ENCODE measurements at places on chromosomes 1 and 21.

DNA sequence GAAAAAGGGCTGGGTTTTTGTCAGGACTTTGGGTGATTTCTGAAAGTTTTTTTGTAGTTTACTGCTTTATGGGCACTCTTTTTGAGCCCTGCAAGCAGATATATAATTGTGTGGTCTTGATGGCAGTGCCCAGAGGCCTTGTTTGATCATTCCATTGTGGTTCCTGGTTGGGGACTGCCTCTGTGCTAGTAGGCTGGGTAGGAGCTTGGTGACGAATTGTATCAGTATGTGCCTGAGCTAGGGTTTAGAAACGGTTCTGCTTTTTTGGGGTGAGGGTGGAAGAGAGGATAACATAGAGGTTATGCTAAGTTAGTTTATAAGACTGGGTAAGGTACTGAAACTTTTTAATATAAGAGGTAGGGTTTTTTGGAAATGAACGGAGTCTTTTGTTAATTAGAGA, 139.7 kb upstream of the ETV3 start:
- no peak for DNase-seq

- no peak for DNase-seq
These were observed 186.4 kb upstream of the ZNHIT6 start for GRCh38 chr1:85894651-85895050.

DNA sequence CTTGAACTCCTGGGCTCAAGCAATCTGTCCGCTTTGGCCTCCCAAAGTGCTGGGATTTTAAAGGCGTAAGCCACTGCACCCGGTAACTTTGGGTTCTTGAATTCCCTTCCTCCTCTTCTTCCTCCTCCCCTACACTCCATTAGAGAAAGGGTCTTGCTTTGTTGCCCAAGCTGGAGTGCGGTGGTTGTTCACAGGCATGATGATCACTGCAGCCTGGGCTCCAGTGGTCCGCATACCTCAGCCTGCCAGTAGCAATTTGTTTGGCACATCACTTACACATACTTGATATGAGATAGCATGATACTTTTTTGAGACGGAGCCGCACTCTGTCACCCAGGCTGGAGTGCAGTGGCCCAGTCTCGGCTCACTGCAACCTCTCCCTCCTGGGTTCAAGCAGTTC, 2.2 kb downstream of the DEGS1 start:
- no peak for DNase-seq

GRCh38 chr1:11061652-11062365, 2.0 kb upstream of the SRM start:
- no peak for DNase-seq

- DNase-seq: no peak
These were observed 441.3 kb upstream of the DEPDC1 start for GRCh38 chr1:68938051-68938666.

DNA sequence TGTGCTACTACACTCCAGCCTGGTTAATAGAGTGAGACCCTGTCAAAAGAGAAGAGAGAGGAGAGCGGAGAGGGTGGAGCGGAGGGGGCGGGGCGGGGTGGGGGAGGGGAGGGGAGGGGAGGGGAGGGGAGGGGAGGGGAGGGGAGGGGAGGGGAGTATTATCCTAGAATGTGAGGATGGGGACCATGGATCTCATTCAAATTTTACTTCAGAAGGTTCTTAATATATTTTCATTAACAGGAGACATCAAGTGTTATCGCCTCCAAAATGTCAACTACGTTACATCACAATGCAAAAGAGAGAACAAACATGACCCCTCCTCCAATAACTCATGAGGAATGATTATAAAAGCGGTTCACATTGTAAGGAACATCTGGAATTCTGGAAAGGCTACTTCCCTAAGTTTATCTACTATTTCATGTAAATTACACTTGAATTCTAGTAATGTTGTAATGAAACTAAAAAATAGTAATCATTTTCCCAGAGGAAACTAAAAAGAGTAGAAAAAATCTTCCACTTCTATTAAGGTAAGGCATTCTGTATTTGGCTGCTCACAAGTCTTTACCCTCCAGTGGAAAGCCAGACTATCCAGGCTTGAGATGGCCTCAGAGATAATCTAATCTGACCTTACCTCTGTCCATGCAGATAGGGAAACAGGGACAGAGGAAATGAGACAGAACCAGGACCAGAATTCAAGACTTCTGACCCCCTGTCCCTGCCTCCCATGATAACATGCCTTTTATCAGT, 18.8 kb upstream of the GUCA2A start:
- DNase-seq: no peak

DNA sequence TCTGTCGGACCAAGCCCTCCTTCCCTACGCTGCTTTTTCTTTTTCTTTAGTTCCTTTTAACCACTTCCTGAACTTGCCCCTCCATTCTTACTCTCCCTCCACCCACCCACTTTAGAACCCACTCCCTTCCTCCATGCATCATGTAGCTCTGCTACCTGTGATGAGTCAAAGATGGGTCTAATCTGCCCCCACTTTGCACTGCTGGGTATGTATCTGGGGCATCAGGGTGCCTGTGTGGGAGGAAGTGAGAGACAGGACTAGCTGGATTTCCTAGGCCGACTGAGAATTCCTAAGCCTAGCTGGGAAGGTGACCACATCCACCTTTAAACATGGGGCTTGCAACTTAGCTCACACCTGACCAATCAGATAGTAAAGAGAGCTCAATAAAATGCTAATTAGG, 157.7 kb downstream of the SEC16B start:
- no peak for DNase-seq

DNA sequence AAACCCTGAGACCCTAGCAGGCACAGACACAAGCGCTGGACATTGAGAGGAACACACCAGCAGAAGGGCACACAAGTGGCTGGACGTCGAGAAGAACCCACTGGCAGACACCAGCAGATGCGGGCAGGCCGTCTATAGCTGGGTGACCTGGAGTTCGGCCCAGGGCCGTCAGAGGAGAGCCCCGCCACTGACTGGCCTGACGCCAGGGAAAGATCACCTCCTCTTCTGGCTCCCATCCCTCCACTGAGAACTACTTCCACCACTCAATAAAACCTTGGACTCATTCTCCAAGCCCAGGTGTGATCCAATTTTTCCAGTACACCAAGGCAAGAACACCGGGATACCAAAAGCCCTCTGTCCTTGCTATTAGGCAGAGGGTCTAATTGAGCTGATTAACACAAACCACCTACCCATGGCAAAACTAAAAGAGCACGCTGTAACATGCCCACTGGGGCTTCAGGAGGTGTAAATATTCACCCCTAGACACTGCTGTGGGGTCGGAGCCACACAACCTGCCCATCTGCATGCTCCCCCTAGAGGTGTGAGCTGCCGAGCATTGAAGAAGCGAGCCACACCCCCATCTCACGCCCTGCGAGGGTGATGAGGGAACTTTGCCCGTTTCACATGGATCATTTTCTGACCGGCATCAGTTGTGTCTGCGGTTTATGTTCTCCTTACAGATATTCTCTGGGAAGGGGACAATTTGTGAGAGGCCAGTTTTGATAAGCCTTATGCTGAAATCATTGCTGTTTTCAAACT, 104.8 kb downstream of the HLX start:
- no peak for DNase-seq

DNA sequence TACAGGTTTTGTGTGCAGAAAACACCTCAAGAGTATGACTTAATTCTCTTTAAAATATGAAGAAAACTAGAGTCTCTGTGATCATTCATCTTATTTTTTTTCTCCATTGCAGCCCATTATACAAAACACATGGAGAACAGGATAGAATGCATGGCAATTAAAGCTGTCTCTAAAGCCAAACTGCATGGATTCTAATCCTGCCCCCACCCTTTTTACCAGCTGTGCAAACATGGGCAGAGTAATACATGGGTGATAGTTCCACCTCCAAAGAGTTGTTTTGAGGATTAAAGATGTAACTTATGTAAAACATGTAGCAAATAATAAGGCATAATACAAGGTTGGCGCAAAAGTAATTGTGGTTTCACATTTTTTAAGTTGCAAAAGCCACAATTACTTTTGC, 114.4 kb downstream of the CLEC20A start:
- no peak for DNase-seq

- DNase-seq: no peak
These were observed 2.7 kb upstream of the HMGN2 start for GRCh38 chr1:26469558-26469957.

GRCh38 chr1:184574588-184574987, 180.1 kb downstream of the EDEM3 start:
- DNase-seq: no peak

DNA sequence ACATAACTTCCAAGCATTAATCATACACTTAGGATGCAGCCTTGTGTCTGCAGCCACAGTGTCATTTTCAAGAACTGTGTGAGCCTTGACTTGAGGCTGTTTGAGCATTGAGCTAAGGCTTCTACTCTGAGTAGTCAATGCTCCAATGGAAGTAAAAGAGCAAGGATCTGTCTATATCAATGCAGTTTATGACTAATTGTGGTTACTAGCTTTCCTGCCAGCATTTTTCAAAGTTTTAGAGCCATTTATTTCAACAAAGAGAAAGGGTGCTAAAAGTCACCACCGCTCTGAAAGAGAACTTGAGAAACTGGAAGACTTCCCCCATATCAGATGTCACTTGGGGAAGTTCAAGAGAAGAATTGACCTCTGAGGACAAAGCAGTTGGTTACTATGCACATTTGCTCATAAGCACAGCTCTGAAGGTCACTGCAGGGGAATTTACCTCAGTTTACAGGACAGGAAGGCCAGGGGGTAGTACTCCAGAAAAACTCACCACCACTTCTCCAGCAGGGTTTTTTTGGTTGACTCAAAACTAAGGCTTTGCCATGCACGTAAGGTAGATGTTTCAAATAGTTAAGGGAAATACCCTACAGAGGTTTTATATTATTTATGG, 24.5 kb upstream of the RGS1 start:
- DNase-seq: no peak

DNA sequence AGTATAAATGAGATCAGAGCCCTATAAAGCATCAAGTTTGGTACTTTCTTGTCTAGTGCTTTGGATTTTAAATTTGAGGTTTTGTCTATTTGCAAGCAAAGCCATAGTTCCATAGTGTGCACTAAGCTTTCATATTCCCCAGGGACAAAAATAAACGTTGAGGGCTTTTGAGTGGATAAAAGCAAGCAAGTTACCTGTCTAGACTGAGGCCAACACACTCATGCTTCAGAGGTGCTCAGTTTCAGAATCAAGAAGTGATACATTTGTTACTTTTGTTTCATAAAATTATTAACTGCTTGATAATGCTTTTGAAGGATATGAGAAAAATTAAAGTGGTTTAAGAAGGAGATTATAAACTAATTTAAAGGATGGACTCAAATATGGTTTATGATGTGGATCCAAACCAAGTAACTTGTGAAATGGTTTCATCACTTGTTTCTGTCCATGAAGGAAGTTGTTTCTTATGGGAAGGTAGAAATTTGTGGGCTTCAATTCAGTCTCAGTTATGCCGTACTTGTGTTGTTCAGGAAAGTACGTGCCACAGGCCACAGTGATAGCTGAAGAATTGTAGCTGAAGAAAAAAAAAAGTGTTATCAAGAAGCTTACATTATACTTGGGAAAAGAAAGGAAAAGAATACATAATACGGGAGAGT, 71.2 kb downstream of the CHRM3 start:
- DNase-seq: no peak

- DNase-seq: no peak
These were observed 136.9 kb upstream of the SPATA6 start for GRCh38 chr1:48608882-48609281.

GRCh38 chr1:36871146-36871971, 163.0 kb downstream of the GRIK3 start:
- no peak for DNase-seq

GRCh38 chr21:16422702-16423101, 692.9 kb downstream of the USP25 start:
- no peak for DNase-seq

GRCh38 chr1:89567797-89568196, 43.2 kb downstream of the LRRC8B start:
- DNase-seq: no peak

GRCh38 chr1:213526306-213526705, 461.5 kb upstream of the PROX1 start:
- DNase-seq: no peak

GRCh38 chr1:33171977-33172813, 9.6 kb downstream of the TRIM62 start:
- DNase-seq: no peak

DNA sequence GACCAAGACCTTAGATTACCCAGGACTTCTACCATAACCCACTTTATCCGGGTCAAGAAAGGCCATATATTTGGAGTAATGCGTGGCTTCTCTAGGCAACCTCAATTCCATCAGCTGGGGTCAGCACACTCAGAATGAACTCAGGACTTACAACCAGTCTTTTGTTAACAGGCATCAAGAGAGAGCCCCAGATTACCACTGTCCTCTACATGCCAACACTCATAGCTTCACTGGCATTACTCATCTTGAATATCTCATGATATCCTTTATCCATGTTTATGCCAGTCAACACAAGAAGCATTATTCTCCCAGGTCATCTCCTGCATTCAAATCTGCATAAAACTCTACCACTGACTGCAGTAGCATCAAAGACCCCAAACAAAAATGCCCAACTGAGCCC, 6.6 kb upstream of the FCGR2A start:
- DNase-seq: no peak

DNA sequence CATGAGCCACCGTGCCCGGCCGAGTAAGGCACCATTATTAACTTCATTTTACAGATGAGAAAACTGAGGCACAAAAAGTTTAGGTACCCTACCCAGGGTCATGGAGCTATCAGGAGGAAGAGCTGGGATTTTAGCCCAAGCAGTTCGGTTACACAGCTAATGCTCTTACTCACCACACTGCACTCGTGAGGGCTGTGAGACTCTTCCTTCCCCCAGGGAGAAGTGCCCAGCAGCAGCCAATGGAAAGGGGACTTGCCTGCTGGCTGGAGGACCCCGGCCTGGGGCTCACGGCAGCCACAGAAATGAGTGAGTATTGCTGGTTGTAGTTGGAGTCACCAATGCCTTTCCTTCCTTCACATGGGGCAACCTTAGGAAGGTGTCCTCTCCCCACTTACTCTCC, 5.2 kb upstream of the CSF1 start:
- DNase-seq: no peak

DNA sequence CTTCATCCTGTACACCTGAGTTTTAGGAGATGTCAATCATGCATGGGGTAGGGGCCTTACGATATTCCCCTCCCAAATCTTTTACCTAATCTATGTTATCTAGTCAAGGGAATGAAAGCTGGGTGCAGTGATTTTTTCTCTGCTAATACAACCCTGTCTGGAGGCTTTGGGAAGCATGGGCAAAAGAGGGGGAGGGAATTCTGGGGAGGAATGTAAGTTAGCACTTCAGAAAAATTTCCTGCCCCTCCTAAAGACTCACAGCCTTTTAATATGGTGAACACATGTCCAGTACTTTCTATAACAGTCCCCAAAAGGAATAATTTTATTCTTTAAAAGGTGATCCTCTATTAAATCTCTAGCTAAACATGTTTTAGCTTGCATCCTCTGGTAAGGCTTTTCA, 25.6 kb upstream of the PRELP start:
- no peak for DNase-seq

DNA sequence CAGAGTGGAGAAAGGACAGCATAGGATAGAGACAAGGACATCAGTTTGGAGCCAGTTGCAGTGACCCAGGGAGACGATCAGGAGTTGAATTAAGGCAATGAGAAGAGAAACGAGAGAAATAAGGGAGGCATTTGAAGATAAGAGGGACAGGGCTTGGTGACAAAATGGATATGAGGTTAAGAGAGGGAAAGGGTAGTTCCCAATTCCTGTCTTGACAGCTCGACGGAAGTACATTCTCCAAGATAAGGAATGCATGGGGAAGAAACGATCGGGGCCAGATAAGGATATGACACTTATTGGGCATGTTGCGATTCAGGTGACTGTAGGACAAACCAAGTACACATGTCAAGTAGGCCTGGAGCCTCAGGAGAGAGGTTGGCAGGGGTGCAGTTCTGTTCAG, 18.7 kb upstream of the KCNN3 start:
- no peak for DNase-seq

GRCh38 chr1:112808861-112809684, 93.9 kb upstream of the PPM1J start:
- peak; percentile 48 for DNase-seq

All from stimulated activated effector memory CD8-positive, alpha-beta T cell treated with anti-CD3 and anti-CD28 coated beads, Interleukin-12 subunit alpha, Interleukin-12 subunit beta, amount 100 ng/mL, for 72 hours (primary cell).